ENCODE measurements at places on chromosomes 1 and 21.

GRCh38 chr1:169245706-169246105 is 121.9 kb downstream of the NME7 start:
- DNase-seq, result no peak

DNA sequence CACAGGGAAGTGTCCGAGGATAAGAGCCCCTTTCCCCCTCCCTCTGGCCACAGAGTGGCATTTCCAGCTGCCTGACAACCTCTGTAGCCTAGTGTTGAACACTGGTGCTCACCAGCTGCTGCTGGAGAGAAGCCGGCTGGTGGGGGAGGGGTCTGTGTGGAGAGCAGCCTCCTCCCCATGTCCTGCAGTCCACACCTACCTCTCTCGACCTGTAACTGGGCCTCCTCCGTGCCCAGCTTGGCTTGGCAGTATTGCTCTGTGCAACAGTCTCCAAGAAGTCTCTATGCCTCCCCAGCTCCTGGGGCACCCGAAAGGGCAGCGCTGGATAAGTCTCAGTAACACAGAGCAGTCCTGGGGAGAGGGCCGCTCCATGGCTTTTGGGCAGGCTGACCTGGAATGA is 17.0 kb downstream of the PAPPA2 start:
- DNase-seq, result no peak

GRCh38 chr1:14298806-14299205 is 299.7 kb upstream of the KAZN start:
- no peak for DNase-seq

DNA sequence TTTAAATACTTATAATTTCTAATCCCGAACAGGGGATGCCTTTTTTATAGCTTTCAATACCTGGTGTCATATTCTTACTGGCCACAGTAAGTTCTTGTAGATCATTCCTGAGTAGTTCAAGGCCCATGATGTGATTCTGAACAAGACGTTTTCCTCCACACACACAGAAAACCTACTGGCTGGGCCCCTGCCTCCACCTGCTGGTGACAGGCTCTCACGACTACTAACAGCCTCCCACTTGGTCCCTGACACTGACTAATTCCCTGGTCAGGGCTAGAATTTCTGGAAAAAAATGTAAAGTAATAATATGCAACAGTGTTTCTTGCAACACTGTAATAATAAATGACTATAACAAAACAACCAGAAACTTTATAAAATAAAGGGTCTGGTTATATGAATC is 50.4 kb upstream of the RIPK4 start:
- DNase-seq, result peak; percentile 1

- no peak for DNase-seq
Observed at GRCh38 chr1:54153535-54154439, 987 bp upstream of the CDCP2 start.

DNA sequence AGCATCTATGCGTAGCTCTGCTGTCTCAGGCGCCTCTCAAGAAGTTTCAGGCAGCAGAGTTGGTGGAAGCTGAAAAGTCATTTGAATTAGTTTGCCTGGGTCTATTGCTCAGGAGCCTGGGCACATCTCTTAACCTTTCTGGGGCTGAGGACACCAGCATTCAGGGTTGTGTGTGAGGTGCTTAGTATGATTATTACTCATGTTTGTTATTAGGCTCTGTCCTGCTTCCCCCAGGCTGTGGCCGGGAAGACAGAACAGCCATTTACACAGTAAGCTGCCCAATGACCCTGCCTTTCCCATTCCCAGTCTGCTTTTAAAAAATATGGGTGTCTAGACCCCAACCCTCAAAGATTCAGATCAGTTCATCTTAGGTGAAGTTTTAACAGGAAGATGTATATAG is 53.9 kb upstream of the CACNA1E start:
- no peak for DNase-seq

GRCh38 chr1:97764991-97765390 is 155.8 kb downstream of the DPYD start:
- DNase-seq, result no peak

Data from CD4-positive, alpha-beta T cell treated with Interleukin-2 at 100 ng/mL for 4 hours (primary cell).